ENCODE measurements at places on chromosomes 7 and 10.

GRCh38 chr10:8778713-8779112 lies 724.2 kb downstream of the GATA3 start:
- no peak for DNase-seq
- no peaks in the 10 kb centered on the region for H3K27me3 ChIP-seq
- no peaks in the 10 kb centered on the region for H3K36me3 ChIP-seq
- H3K4me1 ChIP-seq = no peaks in the 10 kb centered on the region
- H3K27ac ChIP-seq = no peak overlapping the region

- H3K27me3 ChIP-seq = no peaks in the 10 kb centered on the region
- DNase-seq = no peak
- no peaks in the 10 kb centered on the region for H3K36me3 ChIP-seq
Measured at GRCh38 chr7:94482796-94483195, 26.8 kb upstream of the CASD1 start.

GRCh38 chr7:71842381-71842780 lies 569.8 kb downstream of the CALN1 start:
- H3K27me3 ChIP-seq = no peaks in the 10 kb centered on the region
- H3K27ac ChIP-seq = no peak overlapping the region
- no peak for DNase-seq
- no peaks in the 10 kb centered on the region for H3K4me1 ChIP-seq

GRCh38 chr7:66016131-66016461 lies 34.1 kb upstream of the GUSB start:
- DNase-seq = peak; percentile 69
- H3K4me3 ChIP-seq = no peak overlapping the region
- H3K27me3 ChIP-seq = no peaks in the 10 kb centered on the region
- no peaks in the 10 kb centered on the region for H3K36me3 ChIP-seq

DNA sequence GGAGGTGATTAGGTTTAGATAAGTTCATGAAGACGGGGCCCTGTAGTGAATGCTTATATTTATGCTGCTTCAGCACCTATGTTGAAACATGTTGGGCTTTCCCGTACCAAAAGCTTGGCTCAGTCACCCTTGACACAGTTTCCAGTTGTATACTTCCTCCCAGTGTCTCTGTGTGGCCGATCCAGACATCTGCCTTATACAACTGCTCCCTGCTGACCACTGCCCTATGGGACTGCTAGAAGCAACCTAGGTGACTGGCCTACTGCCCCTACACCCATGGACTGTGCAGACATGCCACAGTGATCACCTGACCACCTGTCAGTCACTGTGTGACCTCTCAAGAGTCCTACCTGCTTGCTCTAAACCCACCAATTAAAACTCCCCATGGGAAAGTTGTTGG lies 22.6 kb upstream of the TSPAN13 start:
- no peaks in the 10 kb centered on the region for H3K27me3 ChIP-seq
- DNase-seq = no peak
- H3K27ac ChIP-seq = no peak overlapping the region

DNA sequence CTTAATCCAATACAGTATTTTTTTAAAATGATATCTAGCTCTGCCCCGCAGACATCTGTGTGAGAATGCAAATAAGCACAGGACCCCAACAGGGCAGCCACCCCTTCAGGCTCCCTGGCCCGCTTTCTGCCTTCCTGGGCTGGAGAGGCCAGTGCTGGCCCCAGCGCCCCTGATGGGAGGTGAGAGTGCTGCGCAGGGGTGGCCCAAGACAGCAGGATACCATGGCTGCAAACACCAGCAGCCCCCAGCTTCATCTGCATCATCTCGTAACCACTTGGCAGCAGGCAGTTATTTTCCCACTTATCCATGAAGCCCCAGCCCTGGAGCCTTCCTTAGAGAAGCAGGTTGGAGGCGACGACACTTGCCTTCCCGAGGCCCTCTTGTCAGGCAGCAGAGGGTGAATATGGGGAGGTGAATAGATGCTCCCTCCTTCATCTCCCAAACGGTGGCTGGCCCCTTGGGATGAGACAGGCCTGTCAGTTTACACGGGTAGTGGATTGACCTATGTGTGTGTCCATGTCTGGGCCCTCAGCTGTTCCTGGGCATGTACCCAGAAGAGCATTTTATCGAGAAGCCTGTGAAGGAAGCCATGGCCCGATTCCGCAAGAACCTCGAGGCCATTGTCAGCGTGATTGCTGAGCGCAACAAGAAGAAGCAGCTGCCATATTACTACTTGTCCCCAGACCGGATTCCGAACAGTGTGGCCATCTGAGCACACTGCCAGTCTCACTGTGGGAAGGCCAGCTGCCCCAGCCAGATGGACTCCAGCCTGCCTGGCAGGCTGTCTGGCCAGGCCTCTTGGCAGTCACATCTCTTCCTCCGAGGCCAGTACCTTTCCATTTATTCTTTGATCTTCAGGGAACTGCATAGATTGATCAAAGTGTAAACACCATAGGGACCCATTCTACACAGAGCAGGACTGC lies 71.2 kb downstream of the ALOX5 start:
- no peak overlapping the region for H3K27ac ChIP-seq
- DNase-seq = no peak
- H3K4me1 ChIP-seq = no peaks in the 10 kb centered on the region
- H3K36me3 ChIP-seq = no peaks in the 10 kb centered on the region

- no peak overlapping the region for H3K4me3 ChIP-seq
- DNase-seq = no peak
- no peaks in the 10 kb centered on the region for H3K4me1 ChIP-seq
- no peak overlapping the region for H3K27ac ChIP-seq
Measured at GRCh38 chr7:44280636-44280992, 44.8 kb downstream of the CAMK2B start.

- peaks cover 26% of the 10 kb centered on the region for H3K4me1 ChIP-seq
- no peaks in the 10 kb centered on the region for H3K36me3 ChIP-seq
- H3K27ac ChIP-seq = peak overlapping the region; percentile 75
- no peak overlapping the region for H3K4me3 ChIP-seq
- peak; percentile 48 for DNase-seq
Measured at GRCh38 chr10:112784022-112784461, 166.0 kb upstream of the TCF7L2 start.

DNA sequence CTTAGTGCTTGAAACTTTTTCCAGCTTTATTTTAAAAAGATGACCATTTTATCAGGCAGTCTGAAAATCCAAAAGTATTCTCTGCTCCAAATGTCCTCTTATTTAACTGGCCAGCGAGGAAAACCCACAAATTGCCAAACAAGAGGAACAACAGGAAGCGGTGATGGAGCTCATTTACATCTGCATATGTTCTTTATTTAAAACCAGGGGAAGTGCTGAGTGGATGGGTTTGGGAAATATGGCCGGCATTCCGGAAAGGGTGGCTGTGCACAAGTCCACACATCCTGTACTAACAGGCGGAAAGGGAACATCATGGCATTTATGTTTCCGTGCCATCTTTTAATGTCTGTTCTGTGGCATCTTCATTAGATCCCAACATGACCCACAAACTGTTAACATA lies 974.5 kb downstream of the LRMDA start:
- DNase-seq = no peak
- H3K4me1 ChIP-seq = peaks cover 5% of the 10 kb centered on the region
- H3K4me3 ChIP-seq = no peak overlapping the region
- H3K36me3 ChIP-seq = no peaks in the 10 kb centered on the region
- no peak overlapping the region for H3K27ac ChIP-seq
- H3K27me3 ChIP-seq = no peaks in the 10 kb centered on the region

GRCh38 chr7:117875566-117875965 lies 2.3 kb upstream of the CTTNBP2 start:
- no peaks in the 10 kb centered on the region for H3K36me3 ChIP-seq
- H3K27me3 ChIP-seq = peaks cover 19% of the 10 kb centered on the region
- peaks cover 2% of the 10 kb centered on the region for H3K4me1 ChIP-seq
- H3K4me3 ChIP-seq = no peak overlapping the region
- no peak overlapping the region for H3K27ac ChIP-seq

GRCh38 chr10:53314876-53315275 lies 542.3 kb upstream of the MBL2 start:
- H3K27ac ChIP-seq = no peak overlapping the region
- no peaks in the 10 kb centered on the region for H3K4me1 ChIP-seq
- no peak for DNase-seq
- H3K36me3 ChIP-seq = no peaks in the 10 kb centered on the region

DNA sequence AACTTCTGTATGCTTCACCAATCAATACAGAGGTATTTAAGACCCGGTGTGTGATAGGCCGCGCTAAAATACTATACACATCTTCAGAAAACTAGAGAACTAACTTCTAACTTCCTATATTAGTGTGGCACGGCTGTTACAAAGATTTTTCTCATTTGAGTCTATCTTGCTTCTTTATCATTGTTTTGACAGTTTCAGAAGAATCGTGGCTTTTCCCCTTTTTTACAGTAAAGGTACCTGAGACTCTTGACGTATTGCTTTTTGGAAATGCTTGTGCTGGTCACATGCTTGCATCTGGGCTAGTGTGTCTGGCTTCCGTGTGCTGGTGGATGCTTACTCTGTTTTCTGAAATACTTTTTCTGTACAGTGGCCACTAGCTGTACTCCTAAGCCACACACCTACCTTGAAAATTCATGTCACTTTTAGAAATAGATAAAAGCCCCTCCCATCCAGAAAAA lies 12.7 kb downstream of the IKZF1 start:
- DNase-seq = no peak
- H3K27me3 ChIP-seq = peaks cover 26% of the 10 kb centered on the region
- H3K27ac ChIP-seq = no peak overlapping the region

DNA sequence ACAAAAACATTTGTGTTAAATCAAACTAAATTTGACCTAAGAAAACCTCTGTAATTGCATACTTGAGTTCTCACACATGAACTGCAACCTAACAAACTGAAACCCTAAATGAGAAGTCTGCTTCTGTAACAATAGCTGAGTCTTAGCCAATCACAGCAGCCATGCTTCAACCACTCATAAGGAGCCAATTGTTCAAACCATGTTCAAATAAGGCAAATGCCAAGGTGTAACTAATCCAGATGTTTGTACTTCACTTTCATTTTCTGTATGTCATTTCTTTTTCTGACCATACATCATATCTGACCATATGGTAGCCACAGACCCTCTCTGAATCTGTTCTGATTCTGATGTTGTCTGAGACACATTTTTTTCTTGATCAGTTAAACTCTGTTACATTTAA lies 47.5 kb upstream of the ANTXRL start:
- no peak overlapping the region for H3K27ac ChIP-seq
- no peaks in the 10 kb centered on the region for H3K36me3 ChIP-seq
- no peaks in the 10 kb centered on the region for H3K4me1 ChIP-seq
- peaks cover 2% of the 10 kb centered on the region for H3K27me3 ChIP-seq
- H3K4me3 ChIP-seq = no peak overlapping the region
- no peak for DNase-seq

- peak; percentile 72 for DNase-seq
- H3K36me3 ChIP-seq = no peaks in the 10 kb centered on the region
- H3K4me1 ChIP-seq = peaks cover 2% of the 10 kb centered on the region
- H3K27ac ChIP-seq = peak overlapping the region; percentile 95
Measured at GRCh38 chr10:63268149-63268797, 135.1 kb downstream of the NRBF2 start.

- DNase-seq = no peak
- H3K4me1 ChIP-seq = no peaks in the 10 kb centered on the region
- no peak overlapping the region for H3K27ac ChIP-seq
- no peaks in the 10 kb centered on the region for H3K36me3 ChIP-seq
Measured at GRCh38 chr7:31074403-31075085, 22.4 kb downstream of the ADCYAP1R1 start.

- DNase-seq = no peak
- no peak overlapping the region for H3K4me3 ChIP-seq
- H3K36me3 ChIP-seq = peaks cover 9% of the 10 kb centered on the region
- peaks cover 11% of the 10 kb centered on the region for H3K4me1 ChIP-seq
- no peak overlapping the region for H3K27ac ChIP-seq
Measured at GRCh38 chr10:113033991-113034390, 83.9 kb downstream of the TCF7L2 start.

DNA sequence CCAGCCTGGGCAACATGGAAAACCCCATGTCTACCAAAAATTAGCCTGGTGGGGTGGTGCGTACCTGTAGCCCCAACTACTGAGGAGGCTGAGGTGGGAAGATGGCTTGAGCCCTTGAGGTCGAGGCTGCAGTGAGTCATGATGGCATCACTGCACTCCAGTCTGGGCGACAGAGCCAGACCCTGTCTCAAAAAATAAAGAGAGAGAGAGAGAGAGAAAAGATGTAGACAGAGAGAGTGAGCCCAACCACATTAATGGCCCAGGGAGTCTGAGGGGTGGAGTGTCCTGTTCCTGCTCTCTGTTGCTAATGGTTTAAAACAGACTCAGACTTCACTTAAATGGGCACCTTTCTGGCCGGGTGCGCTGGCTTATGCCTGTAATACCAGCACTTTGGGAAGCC lies 455.7 kb upstream of the GALNT17 start:
- H3K27ac ChIP-seq = no peak overlapping the region
- no peak overlapping the region for H3K4me3 ChIP-seq
- DNase-seq = no peak
- no peaks in the 10 kb centered on the region for H3K4me1 ChIP-seq
- no peaks in the 10 kb centered on the region for H3K27me3 ChIP-seq

- no peak for DNase-seq
- H3K27ac ChIP-seq = no peak overlapping the region
- H3K4me3 ChIP-seq = no peak overlapping the region
- H3K27me3 ChIP-seq = no peaks in the 10 kb centered on the region
- H3K4me1 ChIP-seq = no peaks in the 10 kb centered on the region
Measured at GRCh38 chr10:35789996-35790395, 147.9 kb upstream of the FZD8 start.

DNA sequence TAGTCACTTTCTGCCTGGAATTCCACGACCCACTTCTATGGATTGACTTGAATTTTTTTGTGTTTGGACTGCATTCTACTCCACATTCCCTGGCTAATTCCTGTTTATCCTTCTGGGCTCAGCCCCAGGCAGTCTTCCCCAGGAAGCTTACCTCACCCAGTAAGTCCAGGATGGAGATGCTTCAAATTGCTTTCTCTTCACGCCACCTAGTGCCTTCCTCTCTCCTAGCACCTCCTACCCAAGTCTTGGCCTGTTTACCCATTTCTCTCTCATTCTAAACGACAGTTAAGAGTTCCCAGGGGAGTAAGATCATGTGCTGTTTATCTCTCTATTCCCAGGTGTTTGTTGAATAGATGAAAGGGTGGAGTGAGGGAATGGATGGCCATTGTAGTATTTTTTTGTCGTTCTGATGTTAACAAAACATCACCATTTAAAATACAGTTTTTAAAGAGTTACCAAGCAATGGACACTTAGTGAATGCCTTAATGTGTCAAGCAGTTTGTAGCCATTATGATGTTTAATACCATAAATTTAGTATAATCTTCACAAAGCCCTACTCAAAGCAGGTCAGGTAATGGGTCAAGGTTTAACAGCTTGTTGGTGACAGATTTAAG lies 45.5 kb upstream of the TARP start:
- no peaks in the 10 kb centered on the region for H3K4me1 ChIP-seq
- H3K36me3 ChIP-seq = no peaks in the 10 kb centered on the region
- H3K4me3 ChIP-seq = no peak overlapping the region
- no peaks in the 10 kb centered on the region for H3K27me3 ChIP-seq
- H3K27ac ChIP-seq = no peak overlapping the region

GRCh38 chr7:112172870-112173567 lies 33.2 kb downstream of the DOCK4 start:
- no peaks in the 10 kb centered on the region for H3K36me3 ChIP-seq
- DNase-seq = no peak
- no peak overlapping the region for H3K4me3 ChIP-seq
- H3K4me1 ChIP-seq = no peaks in the 10 kb centered on the region

- no peak for DNase-seq
- no peak overlapping the region for H3K4me3 ChIP-seq
- H3K4me1 ChIP-seq = peaks cover 2% of the 10 kb centered on the region
- H3K36me3 ChIP-seq = no peaks in the 10 kb centered on the region
- no peaks in the 10 kb centered on the region for H3K27me3 ChIP-seq
- H3K27ac ChIP-seq = no peak overlapping the region
Measured at GRCh38 chr7:21071561-21072501, 285.1 kb upstream of the SP8 start.

GRCh38 chr10:4514445-4515108 lies 311.4 kb upstream of the AKR1E2 start:
- H3K4me3 ChIP-seq = no peak overlapping the region
- no peak overlapping the region for H3K27ac ChIP-seq
- H3K4me1 ChIP-seq = no peaks in the 10 kb centered on the region

GRCh38 chr10:35916791-35917190 lies 274.7 kb upstream of the FZD8 start:
- H3K4me1 ChIP-seq = no peaks in the 10 kb centered on the region
- H3K36me3 ChIP-seq = no peaks in the 10 kb centered on the region
